ENCODE measurements at places on chromosomes 16 and 17.

GRCh38 chr17:37507111-37507510, 17.4 kb downstream of the DUSP14 start:
- DNase-seq = no peak

DNA sequence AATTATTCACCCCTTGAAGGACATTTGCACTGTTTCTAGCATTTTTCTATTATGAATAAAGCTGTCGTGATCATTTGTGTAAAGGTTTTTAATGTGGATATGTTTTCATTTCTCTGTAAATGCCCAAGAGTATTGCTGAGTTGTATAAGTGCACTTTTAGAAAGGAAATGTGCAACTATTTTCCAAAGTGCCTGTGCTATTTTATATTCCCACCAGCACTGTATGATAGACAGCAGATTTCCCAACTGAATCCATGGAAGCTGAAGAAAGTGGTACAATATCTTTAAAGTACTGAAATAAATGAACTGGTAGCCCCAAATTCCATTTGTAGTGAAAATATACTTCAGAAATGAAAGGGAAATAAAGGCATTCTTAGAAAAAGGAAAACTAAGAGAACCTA, 238.4 kb downstream of the BCAS3 start:
- no peak for DNase-seq

DNA sequence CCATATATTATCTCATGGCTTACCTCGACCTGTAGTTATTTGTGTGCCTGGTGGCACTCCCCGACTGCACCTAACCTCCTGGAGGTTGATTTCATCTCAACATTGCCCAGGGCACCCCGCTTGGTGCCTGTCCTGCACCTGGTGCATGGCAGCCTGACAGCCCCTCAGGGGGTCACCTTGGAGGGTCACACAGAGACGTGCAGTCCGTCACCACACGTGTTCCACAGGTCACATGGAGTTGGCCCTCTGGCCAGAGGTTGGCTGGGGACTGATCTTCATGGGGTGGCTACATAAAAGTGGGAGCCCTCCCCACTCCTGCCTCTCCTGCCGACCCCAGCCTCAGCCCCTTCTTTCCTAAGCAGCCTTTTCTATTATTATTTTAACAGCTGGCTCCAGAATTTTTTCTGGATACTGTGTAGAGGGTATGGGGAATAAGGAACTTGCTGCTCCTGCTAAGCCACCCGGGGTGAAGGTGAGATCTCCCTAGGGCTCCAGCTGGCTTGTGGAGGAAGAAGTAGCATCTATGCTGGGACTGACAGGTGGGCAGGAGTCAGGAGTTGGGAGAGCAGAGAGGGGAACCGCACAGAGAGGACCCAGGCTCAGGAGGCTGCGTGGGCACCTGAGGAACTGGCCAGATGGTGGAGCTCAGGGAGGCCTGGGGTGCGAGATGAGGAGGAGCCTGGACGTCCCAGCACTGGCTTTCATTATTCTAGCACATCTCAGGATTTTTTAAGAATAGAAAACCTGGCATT, 12.5 kb upstream of the NKD1 start:
- DNase-seq = no peak

GRCh38 chr17:14125518-14126137, 56.3 kb downstream of the COX10 start:
- no peak for DNase-seq

DNA sequence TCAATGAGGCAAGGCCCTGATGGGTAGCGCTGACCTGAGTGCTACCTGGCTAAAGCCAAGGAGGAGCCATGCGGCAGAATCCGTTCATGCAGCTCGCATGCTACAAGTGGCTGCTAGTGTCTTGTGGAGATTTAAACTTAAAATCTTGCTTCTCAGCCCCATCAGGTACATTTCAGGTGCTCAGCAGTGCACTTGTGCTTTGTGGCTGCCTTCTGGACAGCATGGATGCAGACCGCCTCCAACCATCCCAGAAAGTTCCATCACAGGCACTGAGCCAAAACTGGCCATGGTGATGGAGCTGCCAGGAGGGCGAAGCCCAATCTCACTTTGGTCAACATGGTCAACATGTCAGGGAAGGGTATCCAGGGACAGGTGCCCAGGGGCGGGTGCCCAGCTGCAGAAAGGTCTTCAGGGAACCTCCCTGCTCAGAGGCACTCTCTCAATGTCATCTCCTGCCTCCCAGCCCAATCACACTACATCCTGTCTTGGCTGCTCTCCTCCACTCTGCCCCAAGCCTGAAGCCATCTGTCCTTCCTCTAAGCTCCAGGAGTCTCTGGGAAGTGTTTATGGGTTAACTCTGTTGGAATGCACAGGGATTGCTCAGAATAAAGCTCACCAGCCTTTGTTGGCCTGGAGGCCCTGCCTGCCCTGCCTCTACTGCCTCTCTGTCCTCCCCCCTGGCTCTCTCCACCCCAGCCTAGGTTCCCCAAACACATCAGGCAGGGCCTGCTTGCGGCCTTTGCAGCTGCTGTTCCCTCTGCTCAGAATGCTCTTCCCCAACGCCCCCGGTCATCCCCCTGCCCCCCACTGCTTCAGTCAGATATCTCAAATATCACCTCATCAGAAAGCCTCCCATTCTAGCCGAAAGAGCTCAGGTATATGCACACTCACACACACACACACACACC, 18.3 kb upstream of the TNFRSF13B start:
- no peak for DNase-seq

Data from stimulated activated CD4-positive, alpha-beta T cell treated with anti-CD3 and anti-CD28 coated beads, Interleukin-15, amount 100 ng/mL, for 48 hours (primary cell).